ENCODE measurements at places on chromosomes 7 and 10. TPM values are rescaled to one million over a fixed set of nuclear protein-coding genes. Genes with fewer than 3 reads are reported as not detected.

VWDE gene
- total RNA-seq, result under 0.01 TPM

DNA sequence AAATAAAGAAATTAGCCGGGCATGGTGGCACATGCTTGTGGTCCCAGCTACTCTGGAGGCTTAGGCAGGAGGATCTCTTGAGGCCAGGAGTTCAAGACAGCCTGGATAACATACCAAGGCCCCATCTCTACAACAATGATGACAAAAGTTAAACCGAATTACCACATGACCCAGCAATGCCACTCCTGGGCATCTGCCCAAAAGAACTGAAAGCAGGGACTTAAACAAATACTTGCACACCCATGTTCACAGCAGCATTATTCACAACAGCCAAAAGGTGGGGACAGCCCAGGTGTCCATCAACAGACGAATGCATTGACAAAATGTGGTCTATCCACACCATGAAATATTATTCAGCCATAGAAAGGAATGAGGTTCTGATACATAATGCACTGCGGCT lies 83.9 kb downstream of the HIP1 start:
- no peak for DNase-seq

DNA sequence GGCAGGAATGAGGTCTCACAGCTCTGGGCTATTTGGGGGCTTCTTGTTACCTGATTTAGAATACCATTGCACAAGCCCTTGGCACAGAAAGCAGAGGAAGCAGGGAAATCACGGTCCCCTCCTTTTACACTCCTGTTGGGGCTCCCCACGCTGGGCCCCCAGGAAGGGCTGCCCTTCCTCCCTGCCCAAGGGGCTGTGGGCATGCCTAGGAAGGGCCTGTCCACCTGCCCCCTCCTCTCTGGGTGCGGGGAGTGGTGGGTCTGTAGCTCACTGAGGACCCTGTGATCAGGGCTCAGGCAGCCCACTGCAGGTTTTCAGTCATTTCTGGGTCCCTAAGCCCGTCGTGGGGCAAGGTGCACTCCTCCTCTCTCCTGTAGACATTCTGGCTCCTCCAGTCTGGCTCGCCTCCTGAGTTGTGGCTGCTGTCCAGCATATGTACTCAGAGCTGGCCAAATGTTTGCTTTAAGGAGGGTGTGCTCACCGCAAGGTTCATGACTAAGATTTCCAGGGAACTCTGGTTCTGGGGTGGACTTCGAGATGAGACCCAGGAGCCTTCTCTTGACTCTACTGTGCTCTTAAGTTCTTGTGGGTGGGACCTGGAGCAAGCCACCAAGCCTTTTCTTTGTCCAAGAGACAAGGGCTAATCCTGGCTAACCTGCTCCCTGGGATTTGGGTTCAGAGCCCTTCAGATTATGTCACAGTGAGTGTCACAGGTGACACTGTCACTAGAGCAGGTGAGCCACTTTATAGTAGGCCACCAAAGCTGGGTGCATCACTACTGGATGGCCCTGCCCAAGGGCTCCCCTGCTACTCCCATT lies 56.0 kb downstream of the TACR2 start:
- peak; percentile 96 for DNase-seq

GRCh38 chr10:62048470-62048869 lies 147.0 kb downstream of the ARID5B start:
- DNase-seq, result no peak

- peak; percentile 55 for DNase-seq
Observed at GRCh38 chr7:106629516-106629915, 31.4 kb downstream of the CCDC71L start.

DNA sequence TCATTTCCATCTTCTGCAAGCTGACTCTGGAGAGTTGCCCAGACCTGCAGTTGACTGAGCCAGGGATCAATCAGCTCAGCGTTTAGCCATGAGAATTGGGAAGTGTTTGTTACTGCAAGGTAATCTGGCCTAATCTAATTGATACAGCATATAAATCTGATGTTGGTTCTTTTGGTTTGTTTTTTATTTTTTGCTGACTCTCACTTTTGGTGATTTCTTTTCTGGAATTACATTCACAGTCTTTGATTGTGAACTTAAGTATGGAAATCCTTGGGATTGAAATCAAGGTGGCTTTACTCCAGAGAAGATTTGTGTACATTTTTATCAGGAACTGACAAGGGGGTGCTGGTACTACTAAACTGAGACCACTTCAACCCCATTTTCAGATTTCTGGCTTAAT lies 1.7 kb upstream of the GIMAP6 start:
- no peak for DNase-seq

- peak; percentile 6 for DNase-seq
Observed at GRCh38 chr7:15916681-15917380, 230.3 kb upstream of the MEOX2 start.

DNA sequence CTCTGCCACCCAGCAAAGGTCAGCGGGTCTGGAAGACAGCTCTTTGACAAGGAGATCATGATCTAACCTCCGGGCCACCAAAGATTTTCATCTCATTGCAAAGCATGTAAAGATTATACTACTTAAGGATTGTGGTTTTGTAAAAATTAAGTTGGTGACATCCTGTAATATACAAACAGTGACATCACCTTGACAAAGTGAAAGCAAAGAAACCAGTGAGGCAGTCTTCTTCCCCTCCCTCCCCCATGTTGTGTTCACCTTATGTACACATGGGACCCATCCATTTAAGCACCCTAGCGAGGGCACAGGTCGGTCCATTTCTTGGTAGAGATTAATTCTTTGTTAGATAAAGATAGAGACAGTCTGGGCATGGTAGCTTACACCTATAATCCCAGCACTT lies 3.9 kb downstream of the MDH2 start:
- peak; percentile 36 for DNase-seq

- no peak for DNase-seq
Observed at GRCh38 chr7:116784647-116785046, 77.7 kb upstream of the CAPZA2 start.

- peak; percentile 94 for DNase-seq
Observed at GRCh38 chr7:139776486-139777132, 1.2 kb downstream of the HIPK2 start.

Data from osteoblast (primary cell).